ENCODE measurements at places on chromosomes 4 and X.

DNA sequence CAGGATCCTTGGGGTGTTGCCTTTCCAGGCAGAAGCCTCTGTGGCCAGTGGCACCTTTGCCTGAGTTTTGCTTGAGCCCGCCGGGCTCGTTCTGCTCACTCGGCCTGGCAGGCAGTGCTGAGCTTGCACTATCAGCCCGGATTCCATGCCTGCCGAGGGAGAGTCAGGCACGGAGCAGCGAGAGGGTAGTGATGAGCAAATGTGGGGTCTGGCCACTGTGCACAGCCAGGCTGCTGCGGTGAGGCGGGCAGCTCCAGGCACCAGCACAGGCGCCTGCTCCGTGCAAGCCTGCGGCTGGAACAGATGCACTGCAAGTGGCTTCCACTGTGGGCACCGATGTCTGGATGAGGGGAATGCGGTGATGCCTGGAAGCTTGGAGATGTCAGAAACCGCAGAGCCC, 619.2 kb downstream of the RAPGEF2 start:
- DNase-seq: no peak

- DNase-seq: no peak
Measured at GRCh38 chrX:71438750-71439149, 72.6 kb downstream of the TAF1 start.

GRCh38 chr4:159282944-159283343, 180.1 kb downstream of the RAPGEF2 start:
- no peak for DNase-seq

DNA sequence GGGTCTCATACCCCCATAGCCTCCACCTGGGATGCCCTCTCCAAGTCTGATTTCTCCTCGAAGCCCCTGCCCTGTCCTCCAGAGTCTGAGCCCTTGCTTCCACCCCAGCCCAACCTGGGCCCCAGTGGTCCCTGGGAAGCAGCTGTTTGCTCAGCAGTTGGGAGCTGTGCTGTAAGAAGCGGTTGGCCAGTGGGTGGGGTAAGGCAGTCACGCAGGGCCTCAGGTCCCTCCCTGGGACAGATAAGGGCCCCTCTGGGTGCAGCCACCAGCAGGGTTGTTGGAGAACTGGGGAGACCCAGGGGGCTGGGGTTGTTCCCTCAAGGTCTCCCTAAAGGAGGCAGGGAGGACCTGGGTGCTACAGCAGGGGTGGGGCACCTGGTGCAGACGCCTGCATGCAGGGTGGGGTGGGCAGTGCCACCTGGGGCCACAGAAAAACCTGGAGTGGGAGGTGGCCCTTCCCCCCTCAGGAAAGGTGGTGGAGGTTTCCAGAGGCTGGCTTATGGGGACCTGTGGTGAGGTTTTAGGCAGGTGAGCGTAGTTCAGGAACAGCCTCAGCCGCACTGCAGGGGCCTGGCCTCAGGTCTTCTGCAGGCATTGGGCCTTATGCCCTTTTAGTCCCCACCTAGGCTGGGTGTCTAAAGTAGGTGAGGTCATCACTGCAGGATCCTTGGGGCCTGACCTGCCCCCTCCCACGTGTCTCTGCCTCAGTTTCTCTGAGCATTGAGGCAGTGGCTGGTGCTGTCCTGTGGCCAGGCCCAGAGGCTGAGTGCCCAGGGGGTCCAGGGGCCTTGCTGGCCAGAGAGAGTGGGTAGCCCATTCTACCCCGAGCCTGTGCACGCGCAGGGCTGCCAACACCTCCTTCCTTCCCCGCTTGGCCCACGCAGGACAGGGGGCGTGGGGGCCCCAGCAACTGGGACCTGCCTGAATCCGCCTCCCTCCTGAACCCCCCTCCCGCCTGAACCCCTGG, 3.1 kb upstream of the SLC26A1 start:
- no peak for DNase-seq

DNA sequence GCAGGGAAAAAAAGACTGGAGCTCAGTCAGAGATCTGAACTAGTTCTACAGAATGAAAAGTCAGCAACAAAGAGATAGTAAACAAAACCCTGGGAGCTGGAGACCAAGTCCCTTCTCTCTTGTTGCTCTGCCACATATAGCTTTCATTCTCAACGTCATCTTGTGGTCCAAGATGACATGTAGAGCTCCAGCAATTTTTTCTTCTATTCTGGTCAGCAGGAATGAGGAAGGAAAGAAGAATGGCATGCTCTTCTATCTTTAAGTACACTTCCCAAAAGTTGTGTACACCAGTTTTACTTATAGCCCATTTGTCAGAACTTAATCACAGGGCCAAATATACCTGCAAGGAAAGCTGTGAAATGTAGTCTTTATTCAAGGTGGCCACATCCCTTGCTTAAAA, 45.6 kb downstream of the RAP2C start:
- no peak for DNase-seq

DNA sequence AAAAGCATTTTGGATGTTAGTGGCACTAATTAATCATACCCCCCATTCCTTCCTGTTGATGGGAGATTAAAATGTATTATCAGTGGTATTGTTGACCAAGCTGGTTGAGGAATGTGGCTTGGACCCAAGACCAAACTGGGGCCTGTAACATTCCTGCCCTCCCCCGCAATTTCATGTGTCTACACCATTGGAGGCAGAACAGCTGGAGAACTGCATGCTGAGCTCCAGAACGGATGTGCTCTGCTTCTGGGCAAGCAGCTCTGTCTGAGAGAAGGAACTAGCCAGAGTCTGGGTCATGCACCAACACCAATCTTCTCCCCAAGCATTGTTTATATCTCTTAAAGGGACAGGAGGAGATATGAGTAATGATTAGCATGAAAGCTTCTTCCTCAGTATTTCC, 185.5 kb downstream of the CEP135 start:
- DNase-seq: no peak

DNA sequence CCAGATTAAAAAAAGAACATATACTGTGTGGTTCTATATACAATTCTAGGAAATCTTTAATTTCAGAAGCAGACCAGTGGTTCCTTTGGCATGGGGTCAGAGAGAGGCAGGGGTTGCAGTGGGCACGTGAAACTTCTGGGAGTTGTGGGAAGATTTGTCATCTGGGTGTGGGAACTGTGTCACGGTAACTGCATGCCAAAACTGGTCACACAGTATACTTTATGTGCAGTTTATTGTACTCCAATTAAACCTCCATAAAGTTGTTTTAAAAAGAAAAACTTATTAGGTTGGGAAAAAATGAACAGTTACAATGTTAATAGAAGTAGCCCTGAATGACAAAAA, 26.7 kb upstream of the STS start:
- DNase-seq: no peak

Data from HS-27A (cell line).